ENCODE measurements at places on chromosomes 11 and 22.

GRCh38 chr11:1227551-1228100 is 4.8 kb downstream of the MUC5B start:
- no peak for DNase-seq

DNA sequence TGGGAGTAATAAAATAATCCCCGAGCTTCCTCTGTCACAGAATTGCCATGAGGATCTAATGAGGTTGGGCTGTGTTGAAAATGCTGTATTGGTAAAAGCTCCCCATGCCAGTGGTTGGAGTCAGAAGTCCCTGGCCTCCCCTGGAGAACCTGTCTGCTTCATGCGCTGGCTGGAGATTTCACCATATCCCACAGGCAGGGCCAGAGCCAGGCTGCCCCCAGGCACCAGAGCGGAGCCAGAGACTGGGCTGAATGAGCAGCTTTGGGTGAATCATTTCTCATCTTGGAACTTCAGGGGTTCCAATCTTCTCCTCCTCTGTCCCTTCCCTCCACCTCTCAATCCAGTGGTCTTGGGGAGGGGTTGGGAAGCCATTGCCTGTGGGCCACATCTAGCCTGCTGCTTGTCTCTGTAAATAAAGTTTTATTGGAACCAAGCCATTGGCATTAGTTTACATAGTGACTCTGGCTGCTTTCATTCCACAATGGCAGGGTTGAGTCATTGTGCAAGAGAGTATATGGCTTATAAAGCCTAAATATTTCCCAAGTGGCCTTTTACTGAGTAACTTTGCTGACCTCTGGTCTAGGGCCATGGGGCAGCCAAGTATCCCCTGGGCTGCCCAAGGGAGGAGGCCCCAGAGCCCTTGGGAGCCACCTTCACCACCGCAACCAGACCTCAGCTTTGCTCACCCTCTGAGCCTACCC is 35.2 kb downstream of the LRRC10B start:
- peak; percentile 36 for DNase-seq

DNA sequence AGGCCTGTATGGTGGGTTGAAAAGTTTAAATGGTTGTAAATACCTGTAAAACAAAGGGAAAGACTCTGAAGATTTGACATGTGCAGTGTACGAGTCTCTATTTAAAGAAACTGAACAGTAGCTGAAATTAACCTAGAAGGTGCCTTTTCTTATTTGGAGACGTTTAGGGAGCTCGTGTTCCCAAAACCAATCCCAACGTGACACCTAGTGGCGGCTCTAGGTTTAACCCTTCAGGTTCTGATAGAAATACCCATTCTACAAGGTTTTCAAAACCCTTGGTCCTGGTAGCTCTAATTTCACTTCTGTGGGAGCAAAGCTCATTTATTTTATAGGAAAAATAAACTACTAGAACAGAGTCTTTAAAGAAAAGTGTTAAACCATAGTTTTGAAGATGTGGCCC is 258.3 kb downstream of the LRRC4C start:
- DNase-seq, result peak; percentile 53

- DNase-seq, result no peak
These were observed 35.6 kb upstream of the ADSL start for GRCh38 chr22:40310768-40311120.

DNA sequence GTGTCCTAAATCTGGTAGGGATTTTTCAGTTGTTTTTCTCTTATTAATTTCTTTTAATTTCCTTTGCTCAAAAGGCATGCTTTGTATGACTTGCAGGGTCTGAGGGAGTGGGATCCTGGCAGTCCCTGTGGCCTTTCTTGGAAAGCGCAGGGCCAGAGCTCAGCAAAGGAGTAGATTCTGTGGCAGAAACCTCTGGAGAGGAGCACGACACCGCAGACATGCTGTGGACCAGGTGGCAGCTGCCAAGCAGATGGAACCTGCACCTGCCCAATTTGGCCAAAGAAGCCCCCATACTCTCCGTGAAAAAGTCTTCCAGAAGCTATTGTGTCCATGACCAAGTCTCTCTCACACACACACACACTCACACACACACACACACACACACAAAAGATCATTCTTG is 78.9 kb upstream of the FGF3 start:
- DNase-seq, result no peak

DNA sequence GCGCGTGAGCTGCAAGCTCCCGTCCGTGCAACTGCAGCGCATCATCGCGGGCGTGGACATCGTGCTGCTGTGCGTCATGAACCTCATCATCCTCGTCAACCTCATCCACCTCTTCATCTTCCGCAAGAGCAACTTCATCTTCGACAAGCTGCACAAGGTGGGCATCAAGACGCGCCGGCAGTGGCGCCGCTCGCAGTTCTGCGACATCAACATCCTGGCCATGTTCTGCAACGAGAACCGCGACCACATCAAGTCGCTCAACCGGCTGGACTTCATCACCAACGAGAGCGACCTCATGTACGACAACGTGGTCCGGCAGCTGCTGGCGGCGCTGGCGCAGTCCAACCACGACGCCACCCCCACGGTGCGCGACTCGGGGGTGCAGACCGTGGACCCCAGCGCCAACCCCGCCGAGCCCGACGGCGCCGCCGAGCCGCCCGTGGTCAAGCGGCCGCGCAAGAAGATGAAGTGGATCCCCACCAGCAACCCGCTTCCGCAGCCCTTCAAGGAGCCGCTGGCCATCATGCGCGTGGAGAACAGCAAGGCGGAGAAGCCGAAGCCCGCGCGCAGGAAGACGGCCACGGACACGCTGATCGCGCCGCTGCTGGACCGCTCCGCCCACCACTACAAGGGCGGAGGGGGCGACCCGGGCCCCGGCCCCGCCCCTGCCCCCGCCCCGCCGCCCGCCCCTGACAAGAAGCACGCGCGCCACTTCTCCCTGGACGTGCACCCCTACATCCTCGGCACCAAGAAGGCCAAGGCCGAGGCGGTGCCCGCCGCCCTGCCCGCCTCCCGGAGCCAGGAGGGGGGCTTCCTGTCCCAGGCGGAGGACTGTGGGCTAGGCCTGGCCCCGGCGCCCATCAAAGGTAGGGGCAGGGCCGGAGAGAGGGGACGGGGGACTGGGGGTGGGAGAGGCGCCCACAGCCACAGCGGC is 7.3 kb downstream of the PANX2 start:
- no peak for DNase-seq
